ENCODE measurements at places on chromosomes 12 and 14. TPM values are rescaled to one million over a fixed set of nuclear protein-coding genes. Genes with fewer than 3 reads are reported as not detected.

The INHBC gene
- not detected for total RNA-seq

The CIPC gene
- total RNA-seq: 19.0 TPM

The CLEC14A gene
- total RNA-seq: 3.4 TPM

The CISTR gene
- not detected for total RNA-seq

The ADCY6 gene
- 42.2 TPM for total RNA-seq

The SELPLG gene
- 2.2 TPM for total RNA-seq

The SMOC1 gene
- total RNA-seq: 2.2 TPM

The KRT74 gene
- total RNA-seq: not detected

The KCNH3 gene
- total RNA-seq: 0.26 TPM

The AQP2 gene
- total RNA-seq: not detected

The LRRC23 gene
- total RNA-seq: 13.9 TPM

The LRRC43 gene
- total RNA-seq: 0.13 TPM

The AMIGO2 gene
- total RNA-seq: 33.6 TPM

The SLC38A4 gene
- total RNA-seq: 0.24 TPM

The PROX2 gene
- total RNA-seq: not detected

The ADAM21 gene
- 0.32 TPM for total RNA-seq

The DYNC1H1 gene
- 267 TPM for total RNA-seq

The ARHGAP9 gene
- total RNA-seq: 2.2 TPM

The LUM gene
- total RNA-seq: 299 TPM

The MYO1H gene
- not detected for total RNA-seq

The PEX5 gene
- 17.5 TPM for total RNA-seq

The NPFF gene
- total RNA-seq: 1.7 TPM

The TAS2R14 gene
- total RNA-seq: 1.9 TPM

The NAV3 gene
- total RNA-seq: 42.5 TPM

The DACT1 gene
- total RNA-seq: 4.7 TPM

The SYT1 gene
- 12.0 TPM for total RNA-seq

The DAD1 gene
- total RNA-seq: 485 TPM

The AMHR2 gene
- not detected for total RNA-seq

The SYCP3 gene
- not detected for total RNA-seq

The CPNE6 gene
- not detected for total RNA-seq

The USP44 gene
- total RNA-seq: 1.8 TPM

The MLEC gene
- total RNA-seq: 80.1 TPM

The TAS2R31 gene
- 0.39 TPM for total RNA-seq

The VRTN gene
- not detected for total RNA-seq

The OSBPL8 gene
- 46.4 TPM for total RNA-seq

The APOF gene
- total RNA-seq: not detected

The EID3 gene
- total RNA-seq: 10.1 TPM

The FKBP3 gene
- 45.8 TPM for total RNA-seq

The SIX4 gene
- total RNA-seq: 17.6 TPM

The FOS gene
- 99.3 TPM for total RNA-seq

The GALNT16 gene
- total RNA-seq: 1.0 TPM

The IGF1 gene
- 0.13 TPM for total RNA-seq

The SERPINA9 gene
- total RNA-seq: not detected

The RTRAF gene
- 108 TPM for total RNA-seq

Measured in epithelial cell of alveolus of lung (primary cell).